ENCODE measurements at places on chromosomes 11 and 22.
A peak's percentile ranks its signal among the peaks of the same experiment; 100 is the strongest.

- peak; percentile 54 for DNase-seq
These were observed 151.0 kb downstream of the MN1 start for GRCh38 chr22:27650572-27650971.

GRCh38 chr11:79430280-79430679 lies 10.6 kb downstream of the TENM4 start:
- no peak for DNase-seq

GRCh38 chr11:62961017-62961570 lies 23.7 kb downstream of the SLC22A6 start:
- DNase-seq = no peak

GRCh38 chr22:29914991-29915533 lies 32.1 kb downstream of the MTMR3 start:
- no peak for DNase-seq

- DNase-seq = no peak
These were observed 1394.7 kb downstream of the BRD1 start for GRCh38 chr22:48432781-48433518.

DNA sequence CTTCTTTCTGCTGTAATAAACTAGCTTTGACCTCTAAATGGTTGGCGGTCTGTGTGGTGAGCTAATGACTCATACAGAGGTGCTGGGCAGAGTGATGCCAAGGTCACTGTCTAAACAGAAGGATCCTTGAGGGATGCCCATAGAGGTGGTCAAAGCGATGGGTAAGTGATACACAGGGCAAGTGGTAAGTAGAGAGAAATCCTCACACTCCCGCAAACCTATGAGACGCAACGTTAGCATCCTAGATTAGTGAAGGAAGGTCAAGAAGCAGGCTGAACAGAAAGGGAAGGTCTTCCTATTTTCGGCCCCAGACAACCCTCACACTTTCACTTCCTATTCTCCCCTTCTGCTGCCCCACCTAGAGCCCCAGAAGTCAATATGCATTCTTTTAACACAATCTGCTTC lies 65.6 kb upstream of the SESN3 start:
- DNase-seq = no peak

DNA sequence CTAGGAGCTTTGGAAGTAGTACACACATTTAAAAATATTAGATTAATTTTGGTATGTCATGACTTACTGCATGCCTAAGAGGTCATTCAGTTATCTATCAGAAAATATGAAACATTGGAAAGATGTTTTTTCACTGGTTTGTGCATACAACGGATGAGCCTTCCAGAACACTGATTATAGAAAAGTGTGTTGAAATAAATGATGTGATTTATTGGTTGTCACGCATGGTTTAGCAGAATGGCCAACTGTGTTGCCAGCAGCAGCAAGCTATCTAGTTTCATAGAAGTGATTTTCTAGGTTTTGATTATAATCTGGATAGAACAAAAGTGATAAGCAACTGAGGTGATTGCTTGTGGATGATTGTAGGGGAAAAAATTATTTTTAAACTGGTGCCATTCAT lies 53.6 kb downstream of the DDX10 start:
- DNase-seq = no peak

DNA sequence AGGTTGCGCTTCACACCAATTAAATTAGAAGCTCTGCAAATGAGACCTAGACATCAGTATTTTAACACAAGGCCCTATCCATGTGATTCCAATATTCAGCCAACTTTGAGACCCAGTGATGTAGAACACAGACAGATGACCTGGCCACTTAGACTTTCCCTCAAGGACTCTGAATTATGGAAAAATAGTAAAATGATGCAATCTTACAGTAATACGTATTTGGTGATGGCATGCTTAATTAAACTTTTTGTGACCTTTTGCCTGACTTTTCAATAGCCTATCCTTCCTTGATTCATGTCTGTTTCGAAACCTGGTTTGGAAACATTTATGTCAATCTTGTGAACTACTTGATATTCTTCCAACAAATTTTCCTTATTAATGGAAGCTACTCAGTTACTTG lies 521.2 kb downstream of the KCNA4 start:
- DNase-seq = no peak

DNA sequence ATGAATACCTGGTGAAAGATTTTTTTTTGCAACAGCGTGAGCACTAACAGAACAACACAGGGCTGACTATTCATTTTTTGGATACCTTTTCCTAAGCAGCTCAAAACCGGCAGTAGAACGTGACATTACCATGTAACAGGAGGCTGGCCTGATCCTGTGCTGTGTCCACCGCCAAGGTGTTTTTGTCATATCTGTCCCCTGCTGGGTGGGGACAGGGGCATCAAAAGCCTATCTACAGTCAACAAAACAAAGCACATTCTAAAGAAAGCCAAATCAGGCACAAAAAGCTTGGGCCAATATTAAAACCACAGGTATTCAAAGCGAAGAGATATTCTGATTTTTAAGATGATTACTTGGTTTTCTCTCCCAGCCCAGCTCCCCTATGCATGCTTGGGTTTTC lies 151.2 kb downstream of the LRRC4C start:
- DNase-seq = no peak

DNA sequence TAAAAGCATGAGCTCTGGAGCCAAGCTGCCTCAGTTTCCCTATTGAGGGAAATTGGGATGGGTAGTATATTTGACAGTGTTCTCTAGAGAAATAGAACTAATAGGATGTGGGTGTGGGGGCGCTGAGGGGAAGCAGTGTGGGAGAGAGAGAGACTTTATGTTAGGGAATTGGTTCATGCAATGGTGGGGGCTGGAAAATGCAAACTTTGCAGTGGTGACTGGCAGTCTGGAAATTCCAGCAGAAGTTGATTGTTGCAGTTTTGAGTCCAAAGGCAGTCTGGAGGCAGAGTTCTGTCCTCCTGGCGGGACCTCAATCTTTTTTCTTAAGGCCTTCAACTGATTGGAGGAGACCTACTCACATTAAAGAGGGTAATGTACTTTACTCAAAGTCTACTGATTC lies 59.4 kb upstream of the SYT13 start:
- no peak for DNase-seq

GRCh38 chr11:65503368-65503948 lies 4.6 kb downstream of the MALAT1 start:
- DNase-seq = no peak

- no peak for DNase-seq
These were observed 27.3 kb upstream of the NXPE4 start for GRCh38 chr11:114622858-114623257.

GRCh38 chr11:22734628-22735345 lies 68.4 kb downstream of the GAS2 start:
- DNase-seq = no peak

DNA sequence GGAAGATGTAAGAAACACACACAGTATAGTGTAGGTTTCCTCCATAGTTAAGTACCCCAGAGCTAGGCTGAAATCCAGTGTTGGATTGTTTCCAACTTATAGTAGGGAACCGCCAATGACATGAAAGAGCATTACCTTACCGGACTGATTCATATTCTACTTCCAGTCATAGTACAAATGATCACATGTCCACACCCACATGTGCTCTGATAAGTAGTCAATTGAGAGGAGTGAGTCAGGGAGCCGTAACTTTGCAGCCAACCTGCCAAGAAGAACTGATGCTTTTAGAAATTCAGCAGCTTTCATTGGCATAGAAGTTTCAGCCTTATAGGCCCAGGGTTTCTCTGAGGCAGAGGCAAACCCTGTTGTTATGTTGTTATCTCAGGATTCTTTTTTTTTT lies 240.6 kb downstream of the ETS1 start:
- no peak for DNase-seq

GRCh38 chr22:46054091-46055073 lies 77.4 kb upstream of the WNT7B start:
- DNase-seq = peak; percentile 92

DNA sequence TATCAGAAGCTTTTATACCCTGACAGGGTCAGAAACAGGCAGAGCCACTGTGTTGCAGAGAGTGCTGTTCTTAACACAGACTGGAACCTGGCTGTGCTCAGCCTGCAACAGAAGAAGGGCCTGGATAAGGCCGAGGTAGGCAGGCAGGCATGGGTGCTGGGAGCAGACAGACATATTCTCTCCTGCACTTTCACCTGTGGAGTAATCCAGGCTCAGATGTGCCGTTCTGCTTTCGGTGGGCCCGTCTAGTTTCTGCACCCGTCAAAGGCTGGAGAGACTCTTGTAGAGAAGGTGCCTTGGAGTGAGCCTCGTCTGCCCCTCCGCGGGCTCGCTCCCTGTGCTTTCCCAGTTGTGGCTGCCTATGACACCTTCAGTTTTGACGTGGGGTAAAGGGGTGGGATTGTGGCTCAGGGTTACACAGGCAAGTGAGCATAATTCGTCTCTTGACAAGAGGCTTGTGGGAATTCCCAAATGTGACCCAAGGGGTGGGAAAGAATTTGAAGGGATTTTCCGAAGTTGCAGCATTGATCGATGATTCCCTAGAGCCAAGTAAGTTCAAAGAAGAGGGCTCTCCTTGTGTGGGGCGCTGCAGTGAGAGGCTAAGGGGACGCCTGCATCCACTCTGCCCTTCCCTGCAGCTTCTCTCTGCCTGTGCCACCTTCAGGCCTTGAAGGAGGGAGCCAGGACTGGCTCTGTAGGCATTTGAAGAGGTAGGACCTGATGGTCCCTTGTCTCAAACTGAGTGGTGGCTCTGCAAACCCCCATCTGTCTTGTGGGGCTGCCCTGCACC lies 16.2 kb upstream of the ST3GAL4 start:
- peak; percentile 28 for DNase-seq

- no peak for DNase-seq
These were observed 563 bp upstream of the PSMA1 start for GRCh38 chr11:14520747-14521151.

- DNase-seq = no peak
These were observed 7.5 kb downstream of the ME3 start for GRCh38 chr11:86664930-86665329.

- peak; percentile 80 for DNase-seq
These were observed 14.7 kb downstream of the GGA1 start for GRCh38 chr22:37623075-37624016.

DNA sequence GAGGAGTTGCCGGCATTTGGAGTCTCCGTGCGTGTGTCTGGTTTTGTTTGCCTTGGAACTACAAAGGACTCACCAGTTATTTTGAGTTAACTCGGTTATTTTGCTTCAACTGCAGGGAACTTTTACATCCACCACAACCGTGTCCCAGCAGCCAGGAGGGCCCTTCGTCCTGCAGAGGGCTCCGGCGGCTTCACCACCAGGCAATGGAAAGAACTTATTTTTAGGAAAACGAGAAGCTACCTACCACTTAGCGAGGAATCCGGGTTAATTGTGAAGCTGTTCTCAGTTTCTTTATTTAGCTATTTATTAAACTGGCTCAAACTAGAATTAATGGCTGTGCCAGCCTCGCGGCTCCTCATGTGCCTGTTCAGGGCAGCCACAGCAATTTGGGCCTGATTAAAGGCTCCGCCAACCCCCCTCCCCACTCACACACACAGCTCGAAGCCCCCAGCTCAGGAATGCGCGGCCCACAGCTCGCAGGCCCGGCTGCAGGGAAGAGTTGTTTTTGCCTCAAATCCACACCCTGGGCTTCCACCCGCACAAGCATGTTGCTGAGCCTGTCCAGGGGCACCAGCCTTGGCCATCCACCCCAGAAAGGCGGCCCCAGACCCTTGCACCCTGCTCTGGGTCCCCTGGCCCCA lies 55.9 kb upstream of the FGF3 start:
- DNase-seq = peak; percentile 40

- no peak for DNase-seq
These were observed 2.8 kb upstream of the OR51M1 start for GRCh38 chr11:5380740-5381342.

DNA sequence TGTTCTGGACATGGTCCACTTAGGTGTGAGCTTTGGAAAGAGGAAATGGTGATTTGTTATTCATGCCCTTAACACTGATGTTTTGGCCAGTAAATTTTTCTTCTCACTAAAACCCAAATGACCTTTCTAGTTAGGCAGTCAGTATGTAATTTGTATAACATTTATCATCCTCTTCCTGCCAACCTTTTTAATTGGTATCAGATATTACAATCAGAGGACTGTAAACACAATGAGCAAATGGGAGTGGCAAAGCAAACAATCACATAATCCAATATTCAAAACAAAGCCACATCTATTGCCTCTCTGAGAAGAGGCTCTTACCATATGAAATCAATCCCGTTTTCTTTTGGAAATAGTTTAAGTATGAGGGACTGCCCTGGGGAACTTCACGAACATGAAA lies 49.1 kb downstream of the BBOX1 start:
- DNase-seq = no peak

DNA sequence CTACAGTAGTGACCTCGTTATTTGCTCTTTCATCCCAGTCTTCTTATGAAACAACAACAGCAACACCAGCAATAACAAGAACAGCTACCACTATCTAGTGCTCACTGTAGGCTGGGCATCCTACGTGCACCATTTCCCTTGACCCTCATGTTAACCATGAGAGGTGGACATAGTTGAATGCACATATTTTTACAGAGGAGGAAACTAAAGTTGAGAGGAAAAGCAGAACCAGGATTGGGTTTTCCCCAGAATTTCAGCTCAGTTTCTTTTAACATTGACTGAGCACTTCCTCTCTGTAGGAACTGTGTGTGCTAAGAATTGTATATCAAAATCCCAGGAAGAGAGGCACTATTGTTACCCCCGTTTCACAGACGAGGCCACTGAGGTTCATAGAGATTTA lies 39.4 kb upstream of the TSPAN18 start:
- DNase-seq = no peak

DNA sequence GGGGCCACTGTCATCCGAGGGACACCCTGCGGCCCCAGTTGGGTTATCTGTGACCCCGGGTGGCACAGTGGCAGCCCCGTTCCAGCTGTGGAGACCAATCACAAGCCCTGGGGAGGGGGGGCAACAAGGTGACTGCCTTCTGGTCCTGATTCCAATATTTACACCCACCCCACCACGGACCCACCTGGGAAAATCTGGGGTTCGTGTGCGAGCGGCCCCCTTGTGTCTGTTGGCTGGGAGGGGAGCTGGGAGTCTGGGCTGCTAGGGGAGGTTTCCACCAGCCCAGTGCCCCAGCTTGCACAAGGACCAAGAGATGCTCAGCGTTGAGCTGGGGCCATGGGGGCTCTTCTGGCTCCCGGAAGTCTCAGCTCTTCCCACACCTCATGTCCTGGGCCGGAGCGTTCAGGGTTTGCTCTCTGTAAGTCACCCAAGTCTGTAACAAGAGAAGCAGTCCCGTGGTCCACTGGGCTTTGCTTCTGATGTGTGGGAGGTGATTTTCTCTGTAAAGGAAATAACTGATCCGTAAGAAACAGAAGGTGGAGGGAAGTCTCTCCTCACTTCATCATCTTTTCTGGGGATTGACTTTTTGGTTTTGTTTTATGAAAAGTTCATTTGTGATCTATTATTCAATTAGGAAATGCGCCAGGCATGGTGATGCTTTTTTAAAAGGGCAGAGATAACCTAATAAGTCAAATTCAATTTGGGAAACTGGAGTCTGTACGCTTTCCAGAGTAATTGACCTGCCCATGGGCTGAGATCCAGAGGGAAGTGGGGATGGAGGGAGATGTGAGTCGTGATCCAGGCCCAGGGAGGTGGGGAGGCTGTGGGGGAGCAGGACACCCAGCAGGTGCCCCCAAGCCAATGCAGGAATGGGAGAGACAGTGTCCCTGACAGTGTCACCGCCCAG lies 22.4 kb upstream of the GAL start:
- DNase-seq = no peak

DNA sequence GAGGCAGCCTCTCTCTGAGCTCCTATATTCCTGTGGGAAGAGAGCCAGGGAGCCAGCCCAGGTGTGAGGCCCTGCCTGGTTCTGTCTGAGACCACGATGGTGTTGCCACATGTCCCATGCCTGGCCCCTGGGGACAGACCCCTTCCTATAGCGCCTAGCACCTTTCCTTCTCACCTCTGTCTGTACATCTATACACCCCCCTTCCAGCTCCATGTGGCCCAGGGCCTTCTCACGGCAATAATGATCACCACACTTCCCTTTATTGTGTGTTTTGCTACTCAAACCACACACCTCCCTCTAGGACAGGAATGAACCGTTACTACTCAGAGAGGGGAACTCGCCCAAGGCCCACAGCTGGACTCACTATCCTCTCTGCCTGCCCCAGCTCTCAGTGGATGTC lies 12.8 kb downstream of the CD82 start:
- DNase-seq = no peak
